ENCODE measurements at places on chromosomes 13 and 19.

DNA sequence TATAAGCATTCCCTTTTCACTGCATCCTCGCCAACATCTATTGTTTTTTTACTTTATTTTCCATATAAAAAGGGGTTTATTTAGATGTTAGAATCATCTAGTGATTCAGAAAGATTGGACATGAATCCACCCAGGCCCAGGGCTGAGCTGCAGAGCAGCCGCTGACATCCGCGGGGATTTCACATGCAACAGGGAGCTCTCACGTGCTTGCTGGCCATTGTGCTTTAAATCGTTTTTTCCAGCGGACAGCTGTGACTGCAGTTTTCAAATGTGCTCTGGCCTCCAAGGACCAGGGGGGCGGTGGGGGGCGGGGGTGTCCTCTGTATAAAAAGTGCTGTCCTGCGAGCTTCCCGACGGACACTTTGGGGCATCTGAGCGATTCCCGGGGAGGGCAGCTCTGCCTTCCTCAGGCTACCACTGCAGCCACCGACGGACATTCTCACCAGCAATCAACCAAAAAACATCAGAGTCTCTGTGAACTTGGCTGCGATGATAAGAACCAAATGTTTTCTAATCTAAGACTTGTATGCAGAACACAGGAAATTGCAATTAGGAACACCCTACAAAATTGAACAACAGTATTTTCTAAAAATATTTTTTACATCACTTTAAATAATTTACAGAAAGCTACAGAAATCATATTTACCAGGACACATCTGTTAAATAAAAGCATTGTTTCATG lies 12.6 kb downstream of the RB1 start:
- no peak for DNase-seq

DNA sequence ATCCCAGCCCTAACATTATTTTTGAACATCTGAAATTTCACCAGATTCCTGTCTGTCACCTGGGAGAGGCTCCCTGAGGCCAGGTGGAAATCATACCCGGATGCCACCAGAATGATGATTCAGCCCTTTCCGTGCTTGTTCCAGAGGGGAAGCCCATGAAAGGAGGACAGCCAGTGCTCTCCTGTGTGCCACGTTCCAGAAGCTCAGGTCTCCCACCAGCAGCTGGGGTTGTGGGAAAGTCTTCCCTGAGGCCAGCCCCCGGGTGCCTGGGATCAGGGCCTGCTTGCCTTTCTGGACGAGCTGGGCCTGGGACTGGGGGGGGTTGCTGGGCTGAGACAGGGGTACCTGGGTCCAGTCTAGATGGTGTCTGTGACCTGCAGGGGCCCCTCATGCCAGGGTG lies 25.5 kb upstream of the IGFL1 start:
- no peak for DNase-seq

DNA sequence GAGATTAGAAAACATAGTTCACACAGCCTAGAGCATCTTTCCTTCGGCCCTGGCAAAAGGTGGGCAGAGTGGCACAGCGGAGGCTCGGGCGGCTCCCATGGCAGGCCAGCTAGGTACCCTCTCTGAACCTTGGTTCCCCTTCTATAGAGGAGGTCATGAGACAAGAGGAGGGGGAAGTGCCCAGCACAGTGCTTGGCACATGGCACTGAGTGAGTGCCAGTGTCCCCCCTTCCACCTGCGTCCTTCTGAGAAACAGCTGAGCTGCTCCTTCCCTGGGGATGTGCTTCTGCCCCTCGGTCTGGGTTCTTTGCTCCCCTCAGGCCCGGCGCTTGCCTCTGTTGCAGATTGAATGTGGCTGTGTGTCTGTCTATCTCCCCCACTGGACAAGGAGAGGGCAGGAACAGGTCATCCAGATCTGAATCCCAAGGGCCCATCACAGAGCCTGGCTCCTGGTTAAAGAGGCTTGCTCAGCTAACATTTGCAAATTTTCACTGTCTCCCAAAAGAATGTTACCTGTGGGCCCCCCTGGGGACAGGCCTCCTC lies 165.6 kb downstream of the USP12 start:
- DNase-seq, result no peak

GRCh38 chr13:27635266-27635665 lies 13.6 kb downstream of the POLR1D start:
- DNase-seq, result no peak

- DNase-seq, result no peak
Observed at GRCh38 chr13:31717583-31717982, 21.7 kb upstream of the RXFP2 start.

- DNase-seq, result no peak
Observed at GRCh38 chr19:33687481-33688170, 65.9 kb downstream of the CHST8 start.

DNA sequence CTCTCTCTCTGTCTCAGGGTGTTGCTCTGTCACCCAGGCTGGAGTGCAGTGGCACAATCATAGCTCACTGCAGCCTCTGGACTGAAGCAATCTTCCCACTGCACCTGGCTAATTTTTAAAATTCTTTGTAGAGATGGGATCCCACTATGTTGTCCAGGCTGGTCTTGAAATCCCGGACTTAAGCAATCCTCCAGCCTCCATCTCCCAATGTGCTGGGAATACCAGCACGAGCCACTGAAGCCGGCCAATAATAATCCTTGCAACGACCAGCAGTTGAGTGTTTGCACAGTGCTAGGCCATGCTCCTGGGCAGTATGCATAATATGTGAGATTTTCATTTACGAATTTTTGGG lies 640 bp upstream of the EPOR start:
- no peak for DNase-seq

Data from endothelial cell (in vitro differentiated cells).